ENCODE measurements at places on chromosomes 6 and 20.

DNA sequence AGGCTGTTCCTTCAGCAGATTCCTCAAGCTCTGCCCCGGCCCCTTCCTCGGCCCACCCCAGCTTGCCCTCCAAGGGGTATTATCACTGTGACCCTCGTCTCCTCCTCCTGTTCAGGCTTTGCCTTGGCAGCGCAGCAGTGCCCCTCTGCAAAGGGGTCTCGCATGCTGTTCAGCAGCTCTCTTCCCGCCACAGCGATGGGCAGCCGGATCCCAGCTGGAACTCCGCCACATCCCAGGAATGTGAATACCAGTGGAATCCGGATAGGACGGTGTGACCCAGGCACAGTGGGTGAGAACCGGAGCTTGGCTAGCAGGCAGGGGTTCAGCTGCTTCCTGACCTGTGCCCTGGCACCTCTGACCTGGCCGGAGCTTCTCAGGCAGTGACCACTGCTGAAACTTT is 52.9 kb downstream of the RNASET2 start:
- no peak for DNase-seq

DNA sequence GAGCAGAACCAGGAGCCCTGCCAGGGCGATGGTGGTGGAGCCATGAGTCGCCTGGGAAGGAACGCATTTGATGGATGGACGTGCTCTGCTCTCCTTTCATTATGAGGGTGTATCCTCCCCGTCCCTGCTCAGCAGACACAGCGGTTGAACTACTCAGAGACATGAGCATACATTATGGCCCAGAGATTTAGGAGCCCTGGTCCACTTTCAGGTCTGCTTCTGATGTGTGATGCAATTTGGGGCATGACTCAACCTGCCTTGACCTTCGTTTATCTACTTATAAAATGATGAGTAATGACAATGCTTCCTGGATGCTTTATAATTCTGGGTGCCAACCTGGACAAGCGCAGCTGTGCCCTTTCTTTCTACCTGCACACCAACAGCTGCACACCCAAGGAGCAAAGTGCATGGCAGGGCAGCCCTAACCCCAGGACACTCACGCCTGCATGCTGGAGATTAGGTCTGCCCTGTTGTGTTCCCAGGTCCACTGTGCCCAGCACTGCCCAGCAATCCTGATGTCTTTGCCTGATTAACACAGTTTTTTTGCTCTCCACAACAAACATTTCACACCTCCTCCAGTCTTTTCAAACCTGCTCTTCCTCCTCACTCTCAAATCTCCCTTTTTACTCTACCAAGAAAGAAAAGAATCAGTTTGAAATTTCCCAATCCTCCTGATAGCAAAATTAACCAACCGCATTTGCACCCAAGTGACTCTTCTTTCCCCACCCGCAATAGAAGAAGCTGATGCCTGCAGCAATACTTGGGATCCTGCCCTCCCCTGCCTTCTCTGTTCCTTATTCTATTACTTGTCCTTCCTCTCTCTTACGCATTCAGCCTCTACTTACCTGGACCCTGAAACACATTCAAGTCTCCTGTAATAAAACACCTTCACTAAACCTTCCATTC is 81.2 kb downstream of the EZR start:
- no peak for DNase-seq

DNA sequence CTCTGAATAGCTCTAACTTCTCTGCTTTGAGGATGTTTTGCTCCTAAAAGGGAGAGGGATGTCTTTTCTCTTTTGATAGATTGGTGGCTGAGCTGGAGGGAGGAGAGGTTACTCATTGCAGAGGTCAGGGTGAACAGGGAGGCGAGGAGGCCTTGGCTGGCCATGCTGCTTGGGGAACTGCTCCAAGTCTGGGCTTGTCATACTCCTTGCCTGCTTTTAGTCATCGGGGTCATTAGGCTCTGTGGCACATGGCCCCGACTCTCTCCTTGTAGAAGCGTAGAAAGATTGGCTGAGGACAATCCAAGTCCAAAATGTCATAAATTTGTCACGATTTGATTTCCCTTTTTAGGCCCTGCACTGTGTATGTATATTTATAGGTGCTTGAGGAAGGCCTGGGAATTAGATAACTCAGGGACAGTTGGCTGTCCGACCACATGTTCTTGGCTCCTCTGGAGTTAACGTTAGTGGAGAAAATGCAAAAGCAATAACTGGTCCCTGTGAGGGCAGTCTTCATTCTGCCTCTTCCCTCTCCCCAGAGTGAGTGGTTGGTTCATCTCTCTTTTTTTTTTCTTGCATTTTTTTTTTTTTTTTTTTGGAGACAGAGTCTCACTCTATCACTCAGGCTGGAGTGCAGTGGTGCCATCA is 160.1 kb downstream of the SCP2D1 start:
- no peak for DNase-seq

GRCh38 chr20:50842821-50843220 is 48.0 kb downstream of the BCAS4 start:
- no peak for DNase-seq

- DNase-seq, result no peak
Measured at GRCh38 chr6:91678679-91679446, 1092.0 kb upstream of the MAP3K7 start.

GRCh38 chr20:23311947-23312506 is 38.6 kb upstream of the NXT1 start:
- DNase-seq, result no peak

GRCh38 chr20:18032977-18033892 is 24.5 kb downstream of the OVOL2 start:
- no peak for DNase-seq

DNA sequence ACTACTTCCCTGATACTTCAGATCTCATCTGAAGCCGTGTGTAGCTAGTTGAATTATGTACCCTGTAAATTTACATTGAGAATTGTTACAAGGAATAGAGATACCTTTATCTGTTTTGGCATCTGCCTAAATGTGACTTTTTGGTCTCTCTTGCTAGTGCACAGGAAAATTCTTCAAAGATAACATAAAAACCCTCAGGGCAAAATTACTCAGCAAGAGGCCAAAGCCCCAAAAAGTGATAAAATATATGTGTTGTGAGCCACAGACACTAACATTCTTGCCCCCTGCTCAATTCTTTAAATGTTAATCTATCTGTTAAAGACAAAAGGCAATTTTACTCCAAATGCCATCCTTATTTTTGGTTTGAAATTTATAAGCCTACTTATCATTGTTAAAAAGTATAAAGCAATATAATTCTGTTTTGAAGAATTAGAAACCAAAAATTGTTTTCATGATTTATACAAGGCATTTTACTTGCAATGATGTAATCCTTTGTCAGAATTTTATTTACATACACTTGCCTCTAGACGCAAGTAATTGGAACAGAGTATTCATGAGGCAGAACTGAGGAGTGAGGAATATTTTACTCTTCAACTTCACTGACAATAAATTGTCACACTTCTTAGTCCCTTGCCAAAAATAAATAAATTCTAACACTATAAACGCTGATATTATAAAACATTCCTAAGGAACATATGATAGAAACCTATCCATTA is 186.2 kb downstream of the EPM2A start:
- DNase-seq, result no peak

DNA sequence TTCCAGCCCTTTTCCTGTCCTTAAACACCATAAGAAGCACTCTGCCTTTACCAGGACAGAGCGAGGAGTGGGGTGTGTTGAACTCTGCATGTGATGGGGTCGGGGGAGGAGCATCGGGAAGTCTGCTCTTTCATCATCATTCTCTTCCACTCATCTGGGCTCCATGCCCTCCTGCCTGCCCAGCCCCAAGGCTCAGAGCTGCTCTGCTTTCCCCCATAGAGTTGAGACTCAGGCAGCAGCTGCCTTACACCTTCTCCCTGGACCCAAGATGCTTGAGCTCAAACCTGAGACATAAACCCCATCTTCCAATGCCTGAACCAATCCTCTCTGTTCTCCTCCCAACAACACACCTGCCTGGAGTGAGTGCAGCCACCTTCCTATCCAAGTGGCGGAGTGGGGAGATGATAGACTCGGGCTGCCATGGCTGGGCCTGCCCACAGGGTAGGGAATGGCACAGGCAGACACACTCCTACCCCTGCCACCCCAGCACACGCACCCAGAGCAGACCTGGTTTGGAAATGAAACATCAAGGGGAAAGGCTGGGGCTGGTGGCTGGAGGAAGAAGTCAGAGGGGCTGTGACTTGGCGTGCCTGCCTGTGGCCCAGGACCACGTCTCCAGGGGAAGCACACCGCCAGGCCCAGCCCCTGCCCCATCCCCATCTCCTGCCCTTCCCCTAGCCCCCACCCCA is 28.4 kb downstream of the TFEB start:
- no peak for DNase-seq

DNA sequence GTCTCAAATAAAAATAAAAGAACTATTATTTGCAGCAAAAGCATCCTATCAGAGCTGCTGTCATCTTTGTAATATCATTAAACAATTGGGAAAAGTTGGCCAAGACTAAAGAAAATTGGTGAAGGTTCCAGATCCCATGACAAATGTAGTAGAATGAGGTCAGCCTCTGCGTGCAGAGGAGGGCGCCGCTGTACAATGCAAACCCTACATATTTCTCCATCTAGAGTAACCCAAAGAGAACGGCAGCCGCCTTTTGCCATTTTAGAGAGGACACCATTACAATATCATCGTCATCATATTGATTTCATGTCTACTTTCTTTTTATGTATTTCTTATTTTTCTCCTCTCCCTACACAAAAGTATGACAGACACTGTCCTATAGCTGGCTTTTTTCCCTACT is 59.5 kb downstream of the ZMYND8 start:
- no peak for DNase-seq

DNA sequence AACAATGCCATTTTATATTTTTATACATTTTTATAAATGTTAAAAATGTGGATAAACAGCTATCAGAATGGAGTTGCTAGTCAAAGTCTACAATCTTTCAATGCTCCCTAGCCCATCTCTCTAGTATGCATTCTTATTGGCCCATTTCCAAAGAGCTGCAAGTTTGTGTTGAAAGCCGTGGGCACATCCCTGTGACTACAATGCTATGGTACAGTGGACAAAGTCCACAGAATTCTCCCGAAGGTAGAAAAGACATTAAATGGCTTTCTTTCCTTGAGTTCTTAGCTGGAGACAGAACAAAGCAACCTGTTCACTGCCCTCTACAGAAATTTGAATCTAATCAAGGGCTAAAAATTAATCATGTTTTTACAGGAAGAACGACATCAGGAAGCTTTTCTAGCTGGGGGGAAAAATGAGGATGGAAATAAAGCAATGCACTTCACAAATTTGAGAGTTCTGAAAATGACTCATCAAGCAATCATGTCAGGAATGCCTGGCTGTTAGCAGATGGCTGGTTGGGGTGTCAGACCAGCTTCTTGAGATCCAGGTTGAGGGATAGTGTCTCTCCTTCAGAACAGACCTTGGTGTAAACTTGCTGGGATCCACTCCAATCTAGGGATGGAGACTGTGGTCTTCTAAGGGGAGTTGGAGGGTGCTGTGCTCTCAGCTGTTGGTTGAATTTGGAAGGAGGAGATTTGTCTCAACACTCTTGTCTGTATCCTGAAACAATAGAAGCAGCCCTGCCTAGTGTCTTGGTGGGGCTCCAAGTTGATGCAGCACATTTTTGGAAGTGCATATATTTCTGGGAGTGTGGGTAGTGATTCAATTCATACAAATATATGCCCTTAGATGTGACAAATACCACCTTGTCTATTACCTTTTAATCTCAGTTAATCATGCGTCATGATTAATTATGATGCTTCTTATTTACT is 143.4 kb upstream of the PHACTR1 start:
- DNase-seq, result no peak

DNA sequence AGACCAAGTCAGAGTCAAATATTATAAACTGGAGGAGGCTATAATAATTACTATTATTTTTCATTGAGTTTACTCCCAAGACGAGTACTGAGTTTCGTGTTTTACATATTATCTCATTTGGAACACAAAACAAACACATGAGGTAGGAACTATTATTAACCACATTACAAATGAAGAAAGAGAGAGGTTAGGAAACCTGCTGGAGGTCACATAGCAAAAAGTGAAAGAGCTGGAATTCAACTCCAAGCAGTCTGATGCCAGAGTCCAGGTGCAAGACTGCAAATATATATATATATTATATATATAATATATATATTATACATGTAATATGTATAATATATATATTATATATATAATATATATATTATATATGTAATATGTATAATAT is 7.3 kb downstream of the RNF24 start:
- DNase-seq, result no peak
